ENCODE measurements at places on chromosomes 4 and X.

DNA sequence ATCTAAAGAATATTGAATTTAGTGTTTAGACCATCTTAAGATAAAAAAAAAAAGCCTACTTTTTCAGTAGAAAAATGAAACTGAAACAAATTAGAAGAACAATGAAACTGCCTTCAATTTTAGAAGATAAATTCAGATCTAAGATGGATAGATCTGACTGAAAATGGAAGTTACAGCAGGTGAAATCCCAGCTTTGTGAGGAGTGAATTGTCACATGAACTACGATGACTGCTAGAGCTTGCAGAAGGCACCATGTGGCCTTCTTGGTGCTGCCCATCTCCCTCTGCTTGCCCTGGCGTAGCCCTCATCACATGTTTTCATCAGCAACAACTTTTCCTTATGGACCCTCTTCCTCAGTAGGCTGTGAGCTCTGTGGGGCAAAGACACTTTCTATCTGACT, 51.4 kb upstream of the EMCN start:
- no peak for DNase-seq

GRCh38 chr4:11416071-11416766, 12.5 kb downstream of the HS3ST1 start:
- no peak for DNase-seq

- no peak for DNase-seq
These were observed 317.5 kb upstream of the GRIA3 start for GRCh38 chrX:122866532-122866931.

GRCh38 chrX:128781506-128781905, 729.3 kb upstream of the ACTRT1 start:
- peak; percentile 4 for DNase-seq
